ENCODE measurements at places on chromosomes 13 and 19.

- no peaks in the 10 kb centered on the region for H3K4me1 ChIP-seq
- H3K27me3 ChIP-seq: peaks cover 13% of the 10 kb centered on the region
- no peak overlapping the region for H3K4me3 ChIP-seq
- DNase-seq: no peak
Measured at GRCh38 chr19:33557196-33557595, 35.6 kb upstream of the PEPD start.

DNA sequence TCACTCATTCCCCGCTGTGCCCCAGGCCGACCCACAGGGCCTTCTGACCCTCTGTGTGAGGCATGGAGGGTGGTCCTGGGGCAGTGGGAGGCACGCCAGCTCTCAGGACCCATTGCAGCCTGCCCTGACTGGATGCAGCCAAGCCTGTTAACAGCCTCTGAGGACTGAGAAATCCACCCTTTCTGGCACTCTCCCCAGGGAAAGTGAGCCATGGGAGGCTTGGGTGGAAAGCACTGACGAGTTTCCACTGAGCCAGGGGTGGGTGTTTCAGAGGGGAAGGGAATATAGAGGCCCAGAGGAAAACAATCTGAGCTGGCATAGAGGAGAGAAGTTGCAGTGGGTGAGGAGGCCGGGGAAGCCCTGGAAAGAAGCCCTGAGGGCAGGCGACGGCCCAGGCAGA is 30.6 kb upstream of the SLC7A10 start:
- no peak overlapping the region for H3K4me3 ChIP-seq
- H3K36me3 ChIP-seq: no peaks in the 10 kb centered on the region
- peaks cover 28% of the 10 kb centered on the region for H3K27me3 ChIP-seq

- H3K4me3 ChIP-seq: no peak overlapping the region
- H3K27ac ChIP-seq: no peak overlapping the region
- no peaks in the 10 kb centered on the region for H3K36me3 ChIP-seq
Measured at GRCh38 chr19:6723738-6724137, 3.3 kb upstream of the C3 start.

DNA sequence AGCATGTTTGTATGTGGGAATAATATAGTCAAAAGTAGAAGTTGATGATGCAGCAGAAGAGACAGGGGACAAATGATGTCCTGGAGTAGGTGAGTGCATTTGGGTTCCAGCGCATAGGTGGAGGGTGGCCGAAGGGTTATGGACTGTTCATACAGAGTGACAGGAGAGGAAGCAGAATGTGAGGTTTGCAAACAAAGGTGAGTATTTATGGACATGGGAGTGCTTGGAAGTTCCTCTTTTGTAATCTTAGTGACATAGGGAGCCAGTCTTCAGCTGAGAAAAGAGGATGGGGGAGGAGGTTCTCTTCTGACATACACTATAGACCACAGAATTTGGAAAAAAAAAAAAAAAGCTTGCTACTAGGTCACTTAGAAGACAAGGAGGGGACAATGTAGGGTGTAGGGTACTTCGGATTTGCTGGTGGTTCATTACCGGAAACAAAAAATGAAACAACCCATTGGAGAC is 331.6 kb downstream of the DLEU7 start:
- peaks cover 10% of the 10 kb centered on the region for H3K4me1 ChIP-seq
- H3K27ac ChIP-seq: peak overlapping the region; percentile 59
- peaks cover 2% of the 10 kb centered on the region for H3K27me3 ChIP-seq
- no peaks in the 10 kb centered on the region for H3K36me3 ChIP-seq
- no peak for DNase-seq
- H3K4me3 ChIP-seq: no peak overlapping the region
